ENCODE measurements at places on chromosomes 1 and 21.

DNA sequence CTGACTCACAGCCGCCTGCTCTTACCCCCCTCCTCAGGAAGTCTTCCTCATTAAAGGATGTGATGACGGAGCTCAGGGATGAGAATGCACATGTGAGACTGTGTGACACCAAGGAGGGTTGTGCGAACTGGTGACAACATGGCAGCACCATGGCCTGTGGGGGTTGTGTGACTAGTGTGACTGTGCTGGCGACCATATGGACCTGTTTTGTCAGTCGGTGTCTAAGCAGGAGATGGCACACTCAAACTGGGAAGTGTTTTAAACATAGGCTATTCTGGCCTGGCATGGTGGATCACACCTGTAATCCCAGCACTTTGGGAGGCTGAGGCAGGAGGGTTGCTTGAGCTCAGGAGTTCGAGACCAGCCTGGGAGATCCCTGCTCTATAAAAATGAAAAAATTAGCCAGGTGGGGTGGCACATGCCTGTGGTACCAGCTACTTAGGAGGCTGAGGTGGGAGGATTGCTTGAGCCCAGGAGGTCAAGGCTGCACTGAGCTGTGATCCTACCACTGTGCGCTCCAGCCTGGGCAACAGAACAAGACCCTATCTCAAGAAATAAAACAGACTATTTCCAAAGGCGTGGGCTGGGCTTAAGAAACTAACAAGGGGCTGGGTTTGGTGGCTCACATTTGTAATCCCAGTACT lies 7.4 kb downstream of the TRNP1 start:
- no peak for DNase-seq

DNA sequence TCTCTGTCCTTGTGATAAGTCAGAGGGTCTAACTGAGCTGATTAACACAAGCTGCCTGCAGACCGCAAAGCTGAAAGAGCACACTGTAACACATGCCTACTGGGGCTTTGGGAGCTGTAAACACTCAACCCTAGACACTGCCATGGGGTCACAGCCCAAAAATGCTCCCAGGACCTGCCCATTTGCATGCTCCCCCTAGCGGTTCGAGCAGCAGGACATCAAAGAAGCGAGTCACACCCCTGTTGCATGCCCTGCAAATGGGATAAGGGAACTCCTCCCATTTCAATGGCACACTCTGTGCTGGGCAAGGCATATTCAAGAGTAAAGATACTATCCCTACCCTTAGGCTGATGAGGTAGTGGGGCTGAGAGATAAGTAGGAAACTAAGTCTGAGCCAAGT lies 22.8 kb downstream of the LCE3E start:
- no peak for DNase-seq

DNA sequence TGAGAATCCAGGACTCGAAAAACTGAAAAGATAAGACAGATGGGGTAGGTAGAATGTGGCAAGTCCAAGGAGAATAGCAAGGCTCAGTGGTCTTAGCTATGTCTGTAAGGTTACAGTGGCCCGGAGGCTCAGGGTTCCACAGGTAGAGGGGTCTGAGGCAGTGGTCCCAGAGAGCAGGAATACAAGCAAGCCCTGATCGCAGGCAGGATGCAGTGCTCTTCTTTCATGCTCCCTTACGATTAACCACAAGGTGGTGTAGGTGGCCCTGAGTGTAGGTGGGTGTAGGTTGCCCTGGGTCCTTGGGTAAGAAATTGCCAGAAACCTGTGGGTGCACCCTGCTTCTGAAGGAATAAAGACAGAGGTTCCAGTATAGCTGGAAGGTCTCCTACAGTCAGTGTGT lies 99.1 kb upstream of the RAB3GAP2 start:
- DNase-seq, result no peak

DNA sequence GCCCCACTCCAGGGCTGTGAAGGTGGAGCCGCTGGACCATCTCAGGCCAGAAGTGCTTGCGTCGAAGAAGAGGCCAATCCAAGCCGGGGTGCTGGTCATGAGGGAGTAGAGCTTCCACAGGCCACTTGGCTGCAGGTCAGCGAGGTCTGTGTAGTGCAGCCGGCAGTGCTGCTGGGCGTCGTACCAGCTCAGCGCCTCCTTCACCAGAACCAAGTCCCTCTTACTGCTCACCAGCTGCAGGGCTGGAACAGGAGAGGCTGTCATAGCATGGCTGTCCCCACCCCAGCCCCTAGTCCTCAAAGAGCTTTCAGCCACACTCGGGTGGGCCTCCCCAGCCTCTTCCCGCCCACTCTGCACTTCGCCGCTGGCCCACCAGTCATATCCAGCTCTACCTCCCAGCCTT lies 2.2 kb downstream of the CLEC20A start:
- no peak for DNase-seq

All from spinal cord (tissue), 10 donors.